Caki2 (cell line): ENCODE measurements at places on chromosomes 12 and 14.

DNA sequence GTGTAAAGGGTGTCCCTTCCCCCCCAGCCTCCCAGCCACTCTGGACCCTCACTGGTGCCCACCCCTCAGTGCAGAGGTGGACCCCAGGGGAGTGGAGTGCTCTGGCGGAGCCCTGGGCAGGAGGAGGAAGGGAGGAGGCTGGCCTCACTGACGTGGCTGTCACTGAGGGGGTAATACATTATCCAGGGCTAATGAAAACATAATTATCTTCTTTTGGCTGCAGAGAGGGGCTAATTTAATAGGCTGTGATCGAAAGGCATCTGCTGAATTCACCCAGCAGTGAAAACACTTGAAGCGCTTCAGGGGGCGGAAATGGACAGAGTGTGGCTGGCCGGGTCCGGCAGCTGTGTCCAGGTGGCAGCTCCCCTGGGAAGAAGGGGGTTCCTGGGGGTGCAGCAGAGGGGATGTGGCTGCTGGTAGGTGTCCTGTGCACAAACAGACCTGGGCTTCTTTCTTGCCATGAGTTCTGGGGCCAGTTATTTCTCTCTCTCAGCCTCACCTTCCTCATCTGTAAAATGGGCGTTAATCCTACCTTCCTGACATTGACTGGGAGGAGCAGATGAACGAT, 3.7 kb upstream of the NOS1 start:
- no peak for DNase-seq

- DNase-seq = no peak
Observed at GRCh38 chr14:33505266-33505962, 445.5 kb downstream of the EGLN3 start.

DNA sequence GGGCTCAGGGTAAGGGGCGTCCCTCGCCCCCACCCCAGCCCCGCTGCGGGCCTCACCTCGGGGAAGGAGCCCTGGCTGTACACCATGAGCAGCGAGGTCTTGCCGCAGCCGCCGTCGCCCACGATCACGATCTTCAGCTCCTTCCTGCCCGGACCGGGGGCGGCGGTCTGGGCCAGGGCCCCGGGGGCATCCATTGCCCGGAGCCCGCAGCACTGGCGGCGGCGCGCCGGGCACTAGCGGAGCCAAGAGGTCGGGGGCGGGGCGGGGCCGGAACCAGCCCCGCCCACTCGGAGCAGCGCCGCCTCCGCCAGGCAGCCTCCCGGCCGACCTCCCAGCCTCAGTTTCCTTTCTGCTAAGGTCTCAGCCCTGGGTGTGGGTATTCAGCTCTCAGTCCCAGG, at the start of gene RHOF:
Gene RHOF (minus strand): TSS at position 249 of the 398 bp plus-strand sequence. CDS start 55 bp downstream, at position 194.
- DNase-seq = no peak

GRCh38 chr14:96168581-96168980, 36.1 kb upstream of the BDKRB2 start:
- DNase-seq = no peak

- DNase-seq = no peak
Observed at GRCh38 chr14:71311061-71311460, 403.8 kb downstream of the PCNX1 start.

GRCh38 chr14:74619672-74620131, 7.7 kb upstream of the LTBP2 start:
- DNase-seq = peak; percentile 90

- peak; percentile 75 for DNase-seq
Observed at GRCh38 chr14:31207287-31207754, 272 bp downstream of the HECTD1 start.

DNA sequence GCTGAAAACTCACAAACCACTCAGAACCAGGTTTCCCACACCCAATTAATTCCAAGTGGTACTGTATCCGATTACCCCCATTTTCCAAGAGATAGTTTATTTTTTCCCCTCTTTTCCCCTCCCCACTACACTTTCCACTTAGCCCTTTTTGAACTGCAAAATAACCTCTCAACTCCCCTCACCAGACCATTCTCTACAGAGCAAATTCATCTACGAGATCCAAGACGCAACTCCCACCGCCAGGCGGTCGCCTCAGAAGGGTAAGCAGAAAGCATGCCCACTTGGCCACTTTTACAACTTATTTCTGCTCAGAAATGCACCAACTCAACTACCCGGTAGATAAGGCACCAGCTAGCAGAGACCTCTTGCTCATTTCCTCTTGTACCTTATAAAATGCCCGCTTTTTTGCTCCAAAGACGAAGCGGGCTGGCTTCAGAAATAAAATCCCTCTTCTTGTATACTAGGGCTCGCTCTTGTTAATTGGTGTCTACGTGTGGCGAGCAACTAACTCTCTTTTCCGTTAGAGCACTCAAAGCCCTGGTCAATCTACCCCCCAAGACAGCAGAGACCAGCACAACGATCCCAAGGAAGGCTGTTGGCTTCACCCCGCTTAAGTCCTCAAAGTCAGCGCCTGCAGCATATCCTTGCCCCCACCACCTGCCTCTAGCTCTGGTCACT, 910 bp upstream of the SRP54 start:
- no peak for DNase-seq

GRCh38 chr12:63151623-63152320, 771 bp upstream of the AVPR1A start:
- DNase-seq = peak; percentile 63

GRCh38 chr12:83573671-83574070, 887.0 kb downstream of the TMTC2 start:
- peak; percentile 75 for DNase-seq

GRCh38 chr12:116278667-116279066, 1.2 kb upstream of the MED13L start:
- no peak for DNase-seq

DNA sequence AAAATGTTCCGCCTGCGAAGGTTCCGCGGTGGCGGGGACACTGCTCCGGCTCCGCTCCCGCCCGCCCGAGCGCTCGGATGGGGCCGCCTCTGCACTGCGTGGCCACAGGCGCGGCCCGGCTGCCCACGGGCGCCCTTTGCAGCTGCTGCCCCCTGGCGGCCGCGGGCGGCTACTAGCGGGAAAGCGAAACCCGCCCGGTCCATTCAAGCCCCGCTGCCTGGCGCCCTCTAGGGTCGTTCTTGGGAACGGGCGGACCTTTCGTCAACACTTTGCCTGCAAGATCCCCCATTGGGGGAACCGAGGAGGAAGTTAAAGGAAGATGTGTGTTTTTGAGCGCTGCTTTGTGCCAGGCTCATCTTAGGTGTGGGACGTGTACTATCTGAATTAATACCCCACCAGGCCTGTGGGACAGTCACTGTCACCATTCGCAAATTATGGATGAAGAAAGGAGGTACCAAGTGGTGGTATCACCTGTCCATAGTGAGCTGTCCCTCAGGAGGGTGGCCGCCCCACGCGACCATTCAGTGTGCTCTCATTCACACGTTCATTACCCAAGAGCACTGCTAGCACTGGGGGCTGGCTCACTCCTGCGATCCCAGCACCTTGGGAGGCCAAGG, 19.4 kb downstream of the GPR132 start:
- peak; percentile 36 for DNase-seq

GRCh38 chr12:59444932-59445331, 150.9 kb upstream of the SLC16A7 start:
- no peak for DNase-seq

- DNase-seq = no peak
Observed at GRCh38 chr14:51609251-51609954, 42.3 kb upstream of the FRMD6 start.
